Tracheal epithelial cell (primary cell): ENCODE measurements at places on chromosomes 11 and 22. TPM values are rescaled to one million over a fixed set of nuclear protein-coding genes. Genes with fewer than 3 reads are reported as not detected.

The MAP6 gene
- total RNA-seq: 0.48 TPM in 1 of 2 replicates, not detected in the other

The RIMBP3C gene
- under 0.01 and 0.21 TPM in 2 replicates for total RNA-seq

The MRPL11 gene
- 34.9 and 53.7 TPM in 2 replicates for total RNA-seq

The NCF4 gene
- not detected in 2 replicates for total RNA-seq

The MMP10 gene
- 2.3 and 7.7 TPM in 2 replicates for total RNA-seq

The SLC37A2 gene
- 18.6 and 35.2 TPM in 2 replicates for total RNA-seq

The VEGFB gene
- 14.9 and 22.2 TPM in 2 replicates for total RNA-seq

The VPREB1 gene
- total RNA-seq: not detected in 2 replicates

The KAT5 gene
- 33.0 and 43.6 TPM in 2 replicates for total RNA-seq

The OR52E8 gene
- total RNA-seq: not detected in 2 replicates

The OTOG gene
- under 0.01 TPM in 1 of 2 replicates, not detected in the other for total RNA-seq

The CLCF1 gene
- total RNA-seq: 3.0 and 8.9 TPM in 2 replicates

The IGLL1 gene
- total RNA-seq: not detected in 2 replicates

The SCN4B gene
- 0.43 and 3.4 TPM in 2 replicates for total RNA-seq

The DUSP18 gene
- total RNA-seq: 4.7 and 5.3 TPM in 2 replicates

The BLID gene
- 0.24 TPM in 1 of 2 replicates, not detected in the other for total RNA-seq

The CRYBB2 gene
- not detected in 2 replicates for total RNA-seq

The MRPL48 gene
- total RNA-seq: 25.8 and 43.1 TPM in 2 replicates

The DRAP1 gene
- total RNA-seq: 107 and 153 TPM in 2 replicates

The RBMXL2 gene
- total RNA-seq: under 0.01 TPM in 1 of 2 replicates, not detected in the other

The SREBF2 gene
- 68.4 and 91.0 TPM in 2 replicates for total RNA-seq

The TMEM223 gene
- total RNA-seq: 25.8 and 29.6 TPM in 2 replicates

The KRTAP5-1 gene
- total RNA-seq: not detected in 2 replicates

The OR2D2 gene
- not detected in 2 replicates for total RNA-seq

The TMEM86A gene
- under 0.01 and 2.7 TPM in 2 replicates for total RNA-seq

The CDON gene
- total RNA-seq: 1.5 and 2.9 TPM in 2 replicates

The NXPE2 gene
- not detected in 2 replicates for total RNA-seq

The ENTHD1 gene
- not detected in 2 replicates for total RNA-seq

The ELFN2 gene
- 0.64 and 1.9 TPM in 2 replicates for total RNA-seq

The AIFM3 gene
- total RNA-seq: 1.9 and 3.0 TPM in 2 replicates

The CAVIN3 gene
- 39.2 and 50.1 TPM in 2 replicates for total RNA-seq

The TREH gene
- not detected in 2 replicates for total RNA-seq

The SCN3B gene
- 0.24 TPM in 1 of 2 replicates, not detected in the other for total RNA-seq

The CALCB gene
- total RNA-seq: 0.24 TPM in 1 of 2 replicates, not detected in the other

The OR5T3 gene
- not detected in 2 replicates for total RNA-seq

The SCGB1A1 gene
- not detected in 2 replicates for total RNA-seq

The KDM4E gene
- total RNA-seq: not detected in 2 replicates

The BBOX1 gene
- 0.64 and 2.7 TPM in 2 replicates for total RNA-seq

The VWCE gene
- under 0.01 and 0.24 TPM in 2 replicates for total RNA-seq
